ENCODE measurements at places on chromosomes 7 and 10. TPM values are rescaled to one million over a fixed set of nuclear protein-coding genes. Genes with fewer than 3 reads are reported as not detected.

DNA sequence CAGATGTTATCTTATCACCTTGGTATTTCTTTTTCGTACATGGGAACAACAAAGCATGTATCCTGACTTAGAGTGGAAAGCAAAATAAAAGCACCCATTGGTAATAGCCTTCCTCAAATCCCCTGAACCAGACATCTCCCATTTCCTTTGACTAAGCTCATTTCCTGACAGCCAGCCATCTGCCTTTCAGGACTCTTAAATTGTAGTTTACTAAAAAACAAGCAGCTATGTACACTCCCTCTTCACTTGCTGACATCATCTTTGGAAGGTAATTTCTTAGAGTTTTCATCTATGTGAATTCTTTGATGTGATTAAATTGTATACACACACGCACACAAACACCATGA is 40.7 kb downstream of the ARL4A start:
- no peaks in the 10 kb centered on the region for H3K27me3 ChIP-seq
- DNase-seq = no peak
- peaks cover 10% of the 10 kb centered on the region for H3K4me1 ChIP-seq
- peak overlapping the region; percentile 62 for H3K27ac ChIP-seq

- no peaks in the 10 kb centered on the region for H3K4me1 ChIP-seq
- no peaks in the 10 kb centered on the region for H3K36me3 ChIP-seq
- no peak for DNase-seq
- no peaks in the 10 kb centered on the region for H3K27me3 ChIP-seq
- H3K4me3 ChIP-seq = no peak overlapping the region
- H3K27ac ChIP-seq = no peak overlapping the region
Observed at GRCh38 chr10:112141292-112141691, 42.3 kb downstream of the GPAM start.

- DNase-seq = no peak
- no peak overlapping the region for H3K4me3 ChIP-seq
Observed at GRCh38 chr7:116591202-116592040, 66.6 kb downstream of the CAV1 start.

GRCh38 chr10:87696922-87697745 is 37.5 kb downstream of the PAPSS2 start:
- no peak overlapping the region for H3K4me3 ChIP-seq
- no peaks in the 10 kb centered on the region for H3K36me3 ChIP-seq
- no peak overlapping the region for H3K27ac ChIP-seq
- H3K27me3 ChIP-seq = no peaks in the 10 kb centered on the region

- no peak for DNase-seq
- no peaks in the 10 kb centered on the region for H3K36me3 ChIP-seq
- H3K27me3 ChIP-seq = no peaks in the 10 kb centered on the region
- H3K27ac ChIP-seq = no peak overlapping the region
- H3K4me1 ChIP-seq = peaks cover 5% of the 10 kb centered on the region
Observed at GRCh38 chr7:41107330-41107937, 595.5 kb downstream of the INHBA start.

GRCh38 chr7:32957326-32958045 is at the start of gene FKBP9:
Gene FKBP9 (plus strand): TSS chr7:32957440. CDS start chr7:32957574, 134 bp downstream.
- H3K27ac ChIP-seq = peak within 1 kb of the TSS; percentile 73
- H3K4me3 ChIP-seq = peak within 1 kb of the TSS; percentile 96
- peaks cover 8% of the 10 kb centered on the region for H3K4me1 ChIP-seq
- peak; percentile 73 for DNase-seq

- H3K27ac ChIP-seq = no peak overlapping the region
- H3K27me3 ChIP-seq = no peaks in the 10 kb centered on the region
- no peaks in the 10 kb centered on the region for H3K36me3 ChIP-seq
- no peaks in the 10 kb centered on the region for H3K4me1 ChIP-seq
Observed at GRCh38 chr7:147586526-147586925, 1004.0 kb upstream of the C7orf33 start.

The IFRD1 gene
- 84.8 TPM for total RNA-seq

The MKLN1 gene
- total RNA-seq = 110 TPM

The CCL24 gene
- not detected for total RNA-seq

The ASB13 gene
- 27.7 TPM for total RNA-seq

DNA sequence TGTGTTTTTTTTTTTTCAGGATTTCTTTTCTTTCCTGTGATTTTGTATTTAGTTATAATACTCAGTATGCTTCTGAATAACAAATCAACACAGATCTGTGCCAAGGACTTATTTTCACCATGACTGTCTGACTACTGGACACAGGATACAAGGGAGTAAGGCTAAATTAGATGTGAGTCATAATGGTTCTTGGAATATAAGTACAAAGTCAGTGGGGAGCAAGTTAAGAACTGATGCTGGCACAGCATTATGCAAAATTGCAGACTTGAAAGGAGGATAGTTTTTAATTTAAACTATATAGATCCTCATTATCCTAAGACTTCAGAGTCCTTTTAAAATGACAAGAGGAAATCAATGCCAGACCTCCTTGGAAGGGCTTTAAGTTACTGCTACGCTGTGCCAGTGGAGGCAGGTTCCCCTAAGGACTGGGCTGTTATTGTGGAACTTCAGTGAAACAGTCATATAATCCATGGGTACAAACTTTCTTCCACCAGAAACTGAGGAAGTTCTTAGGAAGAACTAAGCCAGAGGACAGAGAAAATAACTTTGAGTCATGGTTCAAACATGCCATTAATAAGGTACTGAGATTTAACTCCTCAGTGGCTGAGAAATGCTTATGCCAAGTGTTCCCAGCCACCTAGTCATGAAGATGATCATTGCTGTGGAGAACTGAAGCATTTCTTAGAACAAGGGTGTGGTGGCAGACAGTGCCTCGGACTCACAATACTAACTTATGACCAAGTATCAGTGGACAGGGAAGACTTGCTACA is 531.2 kb downstream of the HTR7 start:
- H3K27ac ChIP-seq = no peak overlapping the region
- H3K36me3 ChIP-seq = no peaks in the 10 kb centered on the region
- H3K4me1 ChIP-seq = no peaks in the 10 kb centered on the region
- no peak for DNase-seq
- H3K4me3 ChIP-seq = no peak overlapping the region

GRCh38 chr10:123262456-123262855 is 108.3 kb downstream of the BUB3 start:
- H3K4me1 ChIP-seq = no peaks in the 10 kb centered on the region
- no peak overlapping the region for H3K27ac ChIP-seq
- H3K4me3 ChIP-seq = no peak overlapping the region
- no peaks in the 10 kb centered on the region for H3K36me3 ChIP-seq
- DNase-seq = no peak

- H3K4me1 ChIP-seq = no peaks in the 10 kb centered on the region
- H3K36me3 ChIP-seq = no peaks in the 10 kb centered on the region
- no peak overlapping the region for H3K4me3 ChIP-seq
- no peak for DNase-seq
Observed at GRCh38 chr7:48259463-48260280, 88.4 kb downstream of the ABCA13 start.

DNA sequence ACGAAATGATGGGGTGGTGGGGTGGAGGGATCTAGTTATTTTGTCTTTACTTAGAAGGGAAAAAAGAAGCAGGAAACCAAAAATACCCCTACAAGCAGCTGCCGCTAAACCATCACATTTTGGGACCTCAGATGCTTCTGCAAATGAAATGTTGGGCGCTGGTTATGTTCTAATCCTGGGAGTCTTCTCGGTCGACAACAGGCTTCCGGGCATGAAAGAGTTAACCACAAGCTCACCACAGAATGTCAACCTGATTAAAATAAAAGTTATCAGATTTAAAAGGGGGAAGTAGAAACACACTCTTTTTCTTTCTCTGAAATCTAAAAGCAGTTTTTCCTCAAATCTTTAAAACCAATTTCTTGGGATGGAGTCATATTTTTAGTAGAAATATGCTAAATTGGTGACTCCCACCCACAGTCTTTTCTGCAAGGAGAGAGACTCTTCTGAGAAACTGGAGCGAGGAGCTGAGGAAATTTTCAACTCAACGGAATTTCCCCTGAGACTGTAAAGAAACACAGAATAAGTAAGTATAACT is 16.8 kb downstream of the IL2RA start:
- no peaks in the 10 kb centered on the region for H3K27me3 ChIP-seq
- H3K4me1 ChIP-seq = no peaks in the 10 kb centered on the region
- H3K36me3 ChIP-seq = no peaks in the 10 kb centered on the region
- no peak overlapping the region for H3K4me3 ChIP-seq
- H3K27ac ChIP-seq = no peak overlapping the region

- H3K4me3 ChIP-seq = no peak overlapping the region
- H3K4me1 ChIP-seq = no peaks in the 10 kb centered on the region
Observed at GRCh38 chr10:89171263-89171872, 35.7 kb downstream of the CH25H start.

DNA sequence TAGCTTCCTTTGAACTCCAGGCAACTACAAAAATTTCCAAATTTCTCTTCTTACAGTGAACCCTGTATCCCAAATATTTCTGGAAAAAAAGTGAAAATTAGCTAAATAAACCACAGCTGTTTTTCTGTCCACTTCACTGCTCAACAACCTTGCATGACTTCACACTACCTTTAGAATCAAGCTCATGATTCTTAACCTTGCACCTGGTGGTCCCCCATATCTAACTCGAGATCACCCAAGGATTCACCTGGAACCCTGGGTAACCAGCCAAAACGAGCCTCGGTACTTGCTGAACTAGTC is 47.5 kb downstream of the PDLIM1 start:
- peaks cover 40% of the 10 kb centered on the region for H3K36me3 ChIP-seq
- no peaks in the 10 kb centered on the region for H3K27me3 ChIP-seq
- H3K4me1 ChIP-seq = peaks cover 6% of the 10 kb centered on the region
- no peak overlapping the region for H3K27ac ChIP-seq

- H3K4me1 ChIP-seq = peaks cover 5% of the 10 kb centered on the region
- no peak overlapping the region for H3K4me3 ChIP-seq
- no peaks in the 10 kb centered on the region for H3K27me3 ChIP-seq
- H3K27ac ChIP-seq = no peak overlapping the region
- no peak for DNase-seq
Observed at GRCh38 chr7:150958597-150958996, 19.5 kb downstream of the KCNH2 start.

The GPR85 gene
- total RNA-seq = 0.75 TPM

The ABCC2 gene
- total RNA-seq = 5.1 TPM

- H3K4me1 ChIP-seq = peaks cover 35% of the 10 kb centered on the region
- peaks cover 47% of the 10 kb centered on the region for H3K36me3 ChIP-seq
- H3K4me3 ChIP-seq = no peak overlapping the region
- peak overlapping the region; percentile 54 for H3K27ac ChIP-seq
Observed at GRCh38 chr7:44767912-44768627, 19.4 kb downstream of the ZMIZ2 start.

DNA sequence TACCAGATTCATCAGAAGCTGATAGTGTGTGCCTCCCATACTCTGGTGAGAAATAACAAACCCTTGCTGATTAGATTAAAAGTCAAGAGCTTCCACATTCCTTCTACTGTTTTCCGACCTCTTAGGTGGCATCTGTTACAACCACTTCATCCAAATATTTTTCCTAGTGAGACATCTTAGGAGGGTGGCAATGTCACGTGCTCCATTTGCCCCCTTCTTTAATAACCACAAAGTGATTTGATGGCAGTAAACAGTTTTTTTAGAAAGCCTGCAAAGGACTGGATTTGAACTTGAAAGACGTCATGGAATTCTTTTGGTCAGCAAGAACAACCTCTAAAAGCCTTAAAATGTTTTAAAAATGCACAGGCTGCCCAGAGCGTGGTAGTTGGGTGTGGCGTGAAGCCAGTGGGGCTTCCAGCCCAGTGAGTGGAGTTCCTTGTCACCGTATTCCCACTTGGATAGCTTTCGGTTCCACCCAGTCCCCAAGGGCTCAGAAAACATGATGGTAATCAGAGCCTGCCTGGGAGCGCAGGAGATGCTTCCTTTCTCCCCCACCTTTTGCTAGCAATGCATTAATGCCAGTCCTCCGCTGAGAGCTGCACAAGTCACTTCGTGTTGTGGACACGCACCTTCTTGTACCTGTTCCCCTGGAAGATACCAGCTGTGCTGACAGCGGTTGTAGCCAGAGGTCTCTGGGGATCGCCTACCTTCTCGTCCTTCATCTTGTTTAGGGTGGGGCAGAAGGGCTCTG is 256.4 kb downstream of the KIAA1217 start:
- no peaks in the 10 kb centered on the region for H3K27me3 ChIP-seq
- peaks cover 55% of the 10 kb centered on the region for H3K4me1 ChIP-seq
- H3K36me3 ChIP-seq = no peaks in the 10 kb centered on the region

The TMEM270 gene
- not detected for total RNA-seq

- H3K4me1 ChIP-seq = no peaks in the 10 kb centered on the region
- H3K36me3 ChIP-seq = no peaks in the 10 kb centered on the region
- H3K27ac ChIP-seq = no peak overlapping the region
Observed at GRCh38 chr7:24115661-24116060, 168.3 kb upstream of the NPY start.

DNA sequence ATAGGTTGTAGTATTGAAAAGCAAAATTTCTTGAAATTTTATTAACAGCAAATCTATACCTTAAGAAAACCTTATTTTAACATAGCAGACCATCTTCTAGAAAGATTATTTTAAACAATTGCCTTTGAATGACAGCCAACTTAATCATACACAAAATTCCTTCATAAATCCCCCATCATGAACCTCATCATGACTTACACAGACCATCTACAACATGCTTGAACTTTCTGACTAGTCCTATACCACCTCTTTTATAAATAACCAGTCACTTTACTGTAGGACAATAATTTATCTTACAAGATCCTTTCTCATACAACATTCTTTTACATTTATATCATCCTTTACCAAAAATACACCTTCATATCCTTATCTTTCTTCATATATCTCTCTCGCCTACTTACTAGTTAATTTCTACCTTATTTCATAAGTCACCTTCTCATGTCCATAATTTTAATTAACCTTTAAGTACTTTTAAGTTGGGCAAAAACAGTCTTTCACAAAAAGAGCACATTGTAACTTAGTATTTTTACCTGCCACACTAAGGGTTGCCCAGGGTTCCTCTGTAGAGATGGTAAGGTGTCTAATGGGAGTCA is 16.6 kb upstream of the PTN start:
- no peaks in the 10 kb centered on the region for H3K36me3 ChIP-seq
- H3K27me3 ChIP-seq = no peaks in the 10 kb centered on the region
- DNase-seq = no peak
- H3K4me3 ChIP-seq = no peak overlapping the region

The STEAP1B gene
- total RNA-seq = 0.40 TPM
